ENCODE measurements at places on chromosomes 7 and 10. TPM values are rescaled to one million over a fixed set of nuclear protein-coding genes. Genes with fewer than 3 reads are reported as not detected.

- peak; percentile 85 for DNase-seq
These were observed 12.7 kb downstream of the HNRNPF start for GRCh38 chr10:43396061-43396927.

CRTAC1 gene
- not detected for total RNA-seq

DNA sequence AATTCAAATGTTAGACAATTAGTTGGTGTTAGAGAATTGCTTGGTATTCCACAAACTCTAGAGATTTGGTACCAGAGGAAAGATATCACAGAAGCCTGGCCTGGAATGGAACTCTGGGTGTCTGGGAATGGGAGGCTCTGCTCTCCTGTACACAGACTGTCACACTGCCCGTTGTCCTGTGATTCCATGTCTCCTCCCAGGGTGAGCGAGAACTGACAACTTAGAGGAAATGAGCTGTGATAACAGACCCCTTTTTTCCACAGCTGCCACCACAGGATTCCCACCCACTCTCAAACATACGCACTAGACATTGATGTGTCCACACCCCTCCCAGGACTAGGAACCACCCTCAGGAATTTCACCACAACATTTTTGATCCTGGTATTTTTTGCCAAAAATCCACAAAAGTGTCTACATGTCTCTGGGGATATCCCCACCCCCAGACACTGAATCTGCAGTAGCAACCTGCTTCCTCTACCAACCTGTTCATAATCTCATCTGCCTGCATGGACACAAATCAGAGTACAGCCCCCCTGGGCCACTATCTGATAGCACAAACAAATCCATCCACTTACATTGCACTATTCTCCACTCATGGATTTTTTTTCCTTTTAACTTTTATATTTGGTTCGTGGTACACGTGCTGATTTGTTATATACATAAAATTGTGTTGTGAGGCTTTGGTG, 4.7 kb downstream of the ZNF273 start:
- DNase-seq = no peak

BLOC1S2 gene
- 1.1 TPM for total RNA-seq

GRCh38 chr10:110820321-110820814, 51.4 kb upstream of the PDCD4 start:
- DNase-seq = no peak

GRCh38 chr10:59133841-59134593, 42.4 kb upstream of the PHYHIPL start:
- DNase-seq = no peak

- DNase-seq = no peak
These were observed 30.8 kb downstream of the C10orf143 start for GRCh38 chr10:130079614-130080460.

CHST3 gene
- 4.3 TPM for total RNA-seq

SYT15 gene
- 0.41 TPM for total RNA-seq

GRCh38 chr10:131399981-131400380, 88.5 kb upstream of the TCERG1L start:
- DNase-seq = no peak

PAX4 gene
- total RNA-seq = 5.0 TPM

GRCh38 chr10:132335189-132336063, 3.4 kb downstream of the LRRC27 start:
- peak; percentile 29 for DNase-seq

GRCh38 chr10:21995557-21995956, 8.0 kb downstream of the DNAJC1 start:
- DNase-seq = no peak

DNA sequence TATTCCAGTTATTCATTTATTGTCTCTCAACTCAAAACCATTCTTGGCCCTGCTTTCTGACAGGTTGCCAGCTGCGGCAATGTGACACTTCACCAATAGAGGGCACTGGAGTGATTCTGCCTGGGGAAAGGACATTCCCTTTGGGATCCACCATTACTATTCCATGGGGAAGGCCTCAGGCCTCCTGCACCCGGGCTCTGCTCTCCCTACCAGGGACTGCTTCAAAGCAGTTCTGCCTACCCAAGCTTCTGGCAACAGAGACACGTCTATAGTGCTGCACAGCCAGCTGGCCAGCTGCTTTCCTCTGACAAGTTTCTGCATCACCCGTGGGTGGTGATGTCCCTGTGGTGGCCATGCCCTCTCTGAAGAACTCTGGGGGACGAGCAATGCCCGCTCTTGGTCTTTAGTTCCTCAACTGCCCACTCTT, 163.8 kb downstream of the ELMO1 start:
- peak; percentile 62 for DNase-seq

GRCh38 chr10:127984945-127985344, 78.0 kb downstream of the PTPRE start:
- no peak for DNase-seq

DNA sequence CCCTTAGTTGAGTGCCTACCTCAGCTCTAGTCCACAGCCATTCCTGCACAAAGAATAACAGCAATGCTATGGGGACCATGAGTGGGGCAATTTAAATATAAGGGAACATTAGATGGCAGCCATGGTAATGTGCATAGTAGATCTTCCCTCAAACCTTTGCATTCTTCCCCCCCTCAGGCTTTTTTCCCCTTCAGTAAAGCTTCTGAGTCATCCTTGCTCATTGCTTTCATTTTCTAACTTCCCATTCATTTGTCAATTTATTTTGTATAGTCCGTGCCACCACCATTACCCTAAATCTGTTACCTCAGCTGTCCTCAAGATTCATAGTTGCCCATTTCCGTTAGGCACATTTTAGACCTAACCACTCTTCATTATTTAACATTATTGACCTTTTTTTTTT, 10.7 kb downstream of the HECTD2 start:
- DNase-seq = no peak

ECHS1 gene
- 129 TPM for total RNA-seq

DNA sequence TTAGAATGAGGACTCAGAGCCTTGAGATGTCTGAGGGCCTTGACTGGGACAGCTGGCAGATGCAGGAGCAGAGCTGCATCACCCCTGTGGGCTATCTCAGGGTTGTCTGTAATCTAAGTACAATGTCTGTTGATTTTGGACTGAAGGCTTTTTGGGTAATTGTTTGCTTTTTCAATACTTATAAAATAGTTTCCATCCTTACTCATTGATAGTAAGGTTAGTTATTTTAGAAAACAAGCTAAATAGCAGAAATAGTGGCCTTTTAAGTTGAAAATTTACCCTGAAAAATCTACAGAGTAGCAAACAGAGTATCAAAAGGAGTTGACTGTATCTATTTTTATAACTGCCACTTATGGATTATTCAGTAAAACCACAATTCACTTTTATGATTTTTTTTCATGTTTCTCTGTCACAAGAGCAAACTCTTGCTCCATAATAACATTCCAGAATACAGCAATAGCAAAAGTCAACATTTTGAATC, 179.7 kb downstream of the CFTR start:
- DNase-seq = no peak

DNA sequence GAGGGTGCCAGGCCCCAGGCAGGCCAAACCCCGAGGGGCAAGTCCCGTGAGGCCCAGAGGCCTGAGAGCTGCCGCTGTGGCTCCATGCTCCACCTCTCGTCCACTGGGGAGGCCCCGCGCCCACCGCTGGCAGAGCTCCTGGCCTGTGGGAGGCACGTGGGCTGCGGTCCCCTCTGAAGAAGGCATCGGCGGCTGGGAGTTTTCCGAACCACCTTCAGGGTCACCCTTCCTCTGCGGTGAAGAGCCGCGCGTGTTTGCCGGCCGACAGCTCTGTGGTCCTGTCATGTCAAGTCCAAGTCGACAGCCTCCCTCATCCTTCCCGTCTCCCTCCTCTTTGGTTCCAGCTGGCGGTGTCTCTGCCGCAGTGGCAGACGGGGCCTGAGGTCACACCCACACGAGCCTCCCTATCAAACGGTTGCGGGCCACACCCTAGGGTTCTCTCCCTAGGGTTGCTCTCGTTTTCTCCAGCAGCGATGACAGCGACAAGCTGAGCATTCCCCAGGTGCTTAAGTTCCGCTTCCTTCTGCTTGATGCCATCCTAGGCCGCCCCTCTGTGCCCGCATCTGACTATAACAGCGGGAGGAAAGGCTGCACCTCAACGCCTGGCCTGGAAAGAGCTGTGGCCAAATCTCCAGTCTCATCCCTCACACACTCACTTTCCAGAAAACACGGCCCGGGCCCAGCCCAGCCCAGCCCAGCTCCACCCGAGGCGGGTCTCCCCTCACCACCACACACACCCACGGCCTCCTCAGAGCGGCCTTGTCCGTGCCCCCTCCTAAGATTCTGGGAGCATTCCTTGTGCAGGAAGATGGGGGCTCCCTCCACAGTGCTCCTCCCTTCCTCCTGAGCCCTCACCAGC, 185.0 kb downstream of the ELFN1 start:
- DNase-seq = peak; percentile 5

UCMA gene
- total RNA-seq = not detected

AIMP2 gene
- total RNA-seq = 56.8 TPM

- no peak for DNase-seq
These were observed 75.1 kb downstream of the CRPPA start for GRCh38 chr7:16345979-16346958.
